Endodermal cell (in vitro differentiated cells): ENCODE measurements at places on chromosomes 13 and 19.
A peak's percentile ranks its signal among the peaks of the same experiment; 100 is the strongest.

GRCh38 chr19:41957838-41958366, 1.2 kb downstream of the RABAC1 start:
- DNase-seq, result peak; percentile 94

DNA sequence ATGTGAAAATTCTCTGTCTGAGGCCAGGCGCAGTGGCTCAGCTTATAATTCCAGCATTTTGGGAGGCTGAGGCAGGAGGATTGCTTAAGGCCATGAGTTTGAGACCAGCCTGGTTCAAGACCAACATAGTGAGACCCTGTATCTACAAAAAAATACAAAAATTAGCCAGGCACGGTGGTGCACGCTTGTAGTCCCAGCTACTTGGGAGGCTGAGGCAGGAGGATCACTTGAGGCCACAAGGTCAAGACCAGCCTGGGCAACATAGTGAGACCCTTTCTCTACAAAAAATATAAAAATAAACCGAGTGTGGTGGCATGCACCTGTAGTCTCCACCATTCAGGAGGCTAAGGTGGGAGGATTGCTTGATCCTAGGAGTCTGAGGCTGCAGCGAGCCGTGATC, 2.2 kb upstream of the FCGBP start:
- DNase-seq, result peak; percentile 16

DNA sequence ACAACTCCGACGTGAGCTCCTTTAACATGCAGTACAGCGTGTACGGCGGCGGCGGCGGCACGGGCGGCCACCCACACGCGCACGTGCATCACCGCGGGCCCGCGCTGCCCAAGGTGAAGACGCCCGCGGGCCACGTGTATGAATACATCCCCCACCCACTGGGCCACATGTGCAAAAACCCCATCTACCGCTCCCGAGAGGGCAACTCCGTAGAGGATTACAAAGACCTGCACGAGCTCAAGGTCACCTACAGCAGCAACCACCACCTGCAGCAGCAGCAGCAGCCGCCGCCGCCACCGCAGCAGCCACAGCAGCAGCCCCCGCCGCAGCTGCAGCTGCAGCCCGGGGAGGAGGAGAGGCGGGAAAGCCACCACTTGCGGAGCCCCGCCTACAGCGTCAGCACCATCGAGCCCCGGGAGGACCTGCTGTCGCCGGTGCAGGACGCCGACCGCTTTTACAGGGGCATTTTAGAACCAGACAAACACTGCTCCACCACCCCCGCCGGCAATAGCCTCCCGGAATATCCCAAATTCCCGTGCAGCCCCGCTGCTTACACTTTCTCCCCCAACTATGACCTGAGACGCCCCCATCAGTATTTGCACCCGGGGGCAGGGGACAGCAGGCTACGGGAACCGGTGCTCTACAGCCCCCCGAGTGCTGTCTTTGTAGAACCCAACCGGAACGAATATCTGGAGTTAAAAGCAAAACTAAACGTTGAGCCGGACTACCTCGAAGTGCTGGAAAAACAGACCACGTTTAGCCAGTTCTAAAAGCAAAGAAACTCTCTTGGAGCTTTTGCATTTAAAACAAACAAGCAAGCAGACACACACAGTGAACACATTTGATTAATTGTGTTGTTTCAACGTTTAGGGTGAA, 6.6 kb downstream of the SLITRK5 start:
- peak; percentile 85 for DNase-seq

DNA sequence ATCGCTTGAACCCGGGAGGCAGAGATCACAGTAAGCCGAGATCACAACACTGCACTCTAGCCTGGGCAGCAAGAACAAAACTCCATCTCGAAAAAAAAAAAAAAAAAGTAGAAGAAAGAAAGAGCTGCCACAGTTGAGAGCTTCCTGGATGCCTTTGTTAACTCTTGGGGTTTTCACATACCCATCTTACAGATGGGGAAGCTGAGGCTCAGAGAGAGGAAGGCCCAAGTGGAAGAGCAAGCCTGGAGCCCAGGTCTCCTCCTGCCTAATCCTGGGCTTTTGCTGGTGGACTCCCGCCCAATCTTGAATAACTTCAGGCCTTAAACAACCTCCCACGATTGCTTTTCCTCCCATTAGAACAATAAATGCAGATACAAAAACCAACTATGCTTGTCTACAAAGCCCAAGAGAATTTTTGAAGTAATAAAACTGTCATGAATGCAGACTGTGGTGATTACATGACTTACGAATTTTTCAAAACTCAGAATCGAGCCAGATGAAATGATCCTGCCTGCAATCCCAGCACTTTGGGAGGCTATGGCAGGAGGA, 41.7 kb downstream of the LTBP4 start:
- no peak for DNase-seq

DNA sequence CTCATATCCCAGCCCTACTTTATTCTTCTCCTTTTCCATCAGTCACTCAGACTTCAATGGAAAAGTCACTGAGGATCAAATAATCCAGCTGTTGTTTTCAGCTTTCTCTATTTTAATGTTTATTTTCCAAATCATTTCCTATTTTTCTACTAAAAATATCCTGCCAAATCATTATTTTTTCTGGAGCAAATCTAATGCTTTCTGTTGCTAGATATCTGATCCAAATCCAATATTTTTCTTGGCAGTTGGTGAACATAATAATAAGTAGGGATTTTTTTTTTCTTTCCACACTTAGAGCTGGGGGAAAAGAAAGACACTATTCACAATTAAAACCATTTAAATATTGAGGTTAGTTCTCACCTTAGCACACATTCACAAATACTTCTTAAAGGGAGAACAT, 656.1 kb downstream of the DACH1 start:
- DNase-seq, result no peak

GRCh38 chr13:105147461-105147860, 1388.0 kb downstream of the EFNB2 start:
- DNase-seq, result no peak

DNA sequence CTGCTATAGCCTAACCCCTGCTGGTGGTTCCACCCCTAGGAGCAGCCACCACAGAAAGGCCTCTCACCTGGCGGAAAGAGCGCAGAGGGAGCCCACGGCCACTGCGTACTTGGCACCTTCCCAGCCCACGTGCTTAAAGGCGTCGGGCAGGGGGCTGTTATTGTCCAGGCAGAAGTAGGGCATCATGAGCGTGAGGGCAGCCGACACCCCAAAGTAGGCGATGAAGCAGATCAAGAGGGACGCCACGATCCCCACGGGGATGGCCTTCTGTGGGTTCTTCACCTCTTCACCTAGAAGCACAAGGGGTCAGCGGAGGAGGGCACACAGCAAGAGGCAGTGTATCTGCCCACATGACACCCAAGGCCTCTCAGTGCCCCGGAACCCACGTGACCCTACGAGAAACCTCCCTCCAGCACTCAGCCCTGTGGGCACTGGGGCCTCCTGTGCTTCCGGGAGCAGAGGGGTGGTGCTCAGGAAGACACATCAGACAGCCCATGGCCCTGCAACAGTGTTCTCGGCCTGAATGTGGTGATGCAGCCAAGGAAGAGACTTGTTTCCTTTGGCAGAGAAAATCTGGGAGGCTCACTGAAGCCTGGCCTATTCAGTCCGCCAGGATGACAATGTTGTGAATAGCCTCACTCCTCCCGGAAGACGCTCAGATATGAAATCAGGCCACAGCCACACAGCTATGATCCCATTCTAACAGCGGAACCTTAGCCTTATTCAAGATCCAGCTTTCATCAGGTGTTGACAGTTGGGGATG, 72.1 kb downstream of the SLC7A1 start:
- DNase-seq, result no peak

- no peak for DNase-seq
Measured at GRCh38 chr19:1796395-1797142, 15.5 kb downstream of the ATP8B3 start.

- DNase-seq, result no peak
Measured at GRCh38 chr19:39937787-39938186, 3.4 kb upstream of the FCGBP start.

- DNase-seq, result peak; percentile 65
Measured at GRCh38 chr19:4337906-4338440, 654 bp downstream of the STAP2 start.

GRCh38 chr19:5983367-5983955, 5.5 kb upstream of the RANBP3 start:
- DNase-seq, result no peak

- no peak for DNase-seq
Measured at GRCh38 chr13:96851856-96852445, 142.3 kb downstream of the OXGR1 start.
